ENCODE measurements at places on chromosomes 1 and 21.

DNA sequence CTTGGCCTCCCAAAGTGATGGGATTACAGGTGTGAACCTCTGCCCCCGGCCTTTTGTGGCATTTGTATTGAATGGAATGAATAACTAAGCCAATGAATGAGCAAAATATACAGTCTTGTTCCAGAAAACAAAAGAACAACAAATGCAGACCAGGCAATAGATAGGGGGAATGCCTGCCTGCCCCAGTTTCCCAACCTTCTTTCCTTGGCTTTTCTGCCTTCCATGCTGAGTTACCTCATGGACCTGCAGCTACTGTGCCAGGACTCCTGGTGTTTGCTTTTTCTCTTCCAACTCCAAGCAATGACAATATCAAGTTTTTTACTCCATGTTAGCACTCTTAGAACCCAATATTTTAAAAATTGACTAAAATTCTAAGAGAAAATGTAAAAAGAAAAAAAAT is 58.6 kb upstream of the BACH1 start:
- DNase-seq, result no peak

GRCh38 chr1:209609041-209609790 is 25.7 kb downstream of the CAMK1G start:
- no peak for DNase-seq

GRCh38 chr1:159908031-159908940 is 8.3 kb upstream of the CFAP45 start:
- no peak for DNase-seq

DNA sequence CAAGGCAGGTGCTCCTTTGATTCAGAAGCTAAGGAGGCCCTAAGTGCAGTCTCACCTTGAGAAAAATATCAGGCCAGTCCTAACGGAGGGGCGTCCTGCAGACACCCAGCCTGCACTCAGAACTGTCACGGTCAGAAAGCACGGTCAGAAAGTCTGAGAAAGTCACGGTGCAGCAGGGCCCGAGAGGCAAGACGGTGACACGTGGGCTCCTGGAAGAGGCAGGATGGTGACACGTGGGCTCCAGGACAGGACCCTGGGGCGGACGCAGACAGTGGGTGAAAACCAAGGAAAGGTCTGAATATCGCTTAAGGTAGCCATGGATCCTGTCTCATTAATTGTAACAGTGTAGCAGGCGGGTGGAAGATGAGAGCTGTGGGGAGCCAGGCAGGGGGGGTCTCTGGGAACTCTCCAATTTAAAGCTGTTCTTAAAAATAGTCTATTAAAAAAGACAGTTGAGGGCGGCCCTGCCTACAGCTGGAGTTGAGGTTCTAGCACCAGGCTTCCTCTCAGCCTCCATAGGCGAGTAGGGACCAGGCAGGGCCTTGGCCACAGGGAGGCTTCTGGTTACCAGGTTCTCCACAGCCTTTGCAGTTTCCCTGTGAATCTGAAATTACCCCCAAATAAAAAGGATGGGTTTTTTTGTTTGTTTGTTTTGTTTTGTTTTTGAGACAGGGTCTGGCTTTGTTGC is 65.2 kb downstream of the FAAP20 start:
- no peak for DNase-seq

DNA sequence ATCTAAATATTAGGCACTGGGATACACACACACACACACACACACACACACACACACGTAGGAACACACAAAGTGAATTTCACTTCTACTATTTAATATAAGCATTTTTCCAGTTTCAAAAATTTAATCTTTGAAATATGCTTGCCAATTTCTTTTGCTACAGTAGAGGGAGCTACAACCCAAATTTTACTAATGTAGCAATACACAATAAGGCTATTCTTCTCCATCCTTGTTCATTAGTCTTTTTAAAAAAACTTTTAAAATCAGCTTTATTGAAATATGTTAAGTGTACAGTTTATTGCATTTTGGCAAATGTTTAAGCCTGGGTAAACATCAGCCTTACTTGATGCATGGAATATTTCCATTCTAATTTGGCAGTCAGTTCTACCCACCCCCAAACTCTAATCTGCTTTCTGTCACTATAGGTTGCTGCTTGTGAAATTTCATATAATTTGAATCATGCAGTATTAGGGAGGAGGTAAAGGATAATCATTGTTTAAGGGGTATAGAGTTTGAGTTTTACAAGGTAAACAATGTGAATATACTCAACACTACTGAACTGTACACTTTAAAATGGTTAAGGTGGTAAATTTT is 93.0 kb upstream of the TENT5C start:
- DNase-seq, result no peak

GRCh38 chr1:81505831-81506230 is 294.9 kb upstream of the ADGRL2 start:
- DNase-seq, result no peak

DNA sequence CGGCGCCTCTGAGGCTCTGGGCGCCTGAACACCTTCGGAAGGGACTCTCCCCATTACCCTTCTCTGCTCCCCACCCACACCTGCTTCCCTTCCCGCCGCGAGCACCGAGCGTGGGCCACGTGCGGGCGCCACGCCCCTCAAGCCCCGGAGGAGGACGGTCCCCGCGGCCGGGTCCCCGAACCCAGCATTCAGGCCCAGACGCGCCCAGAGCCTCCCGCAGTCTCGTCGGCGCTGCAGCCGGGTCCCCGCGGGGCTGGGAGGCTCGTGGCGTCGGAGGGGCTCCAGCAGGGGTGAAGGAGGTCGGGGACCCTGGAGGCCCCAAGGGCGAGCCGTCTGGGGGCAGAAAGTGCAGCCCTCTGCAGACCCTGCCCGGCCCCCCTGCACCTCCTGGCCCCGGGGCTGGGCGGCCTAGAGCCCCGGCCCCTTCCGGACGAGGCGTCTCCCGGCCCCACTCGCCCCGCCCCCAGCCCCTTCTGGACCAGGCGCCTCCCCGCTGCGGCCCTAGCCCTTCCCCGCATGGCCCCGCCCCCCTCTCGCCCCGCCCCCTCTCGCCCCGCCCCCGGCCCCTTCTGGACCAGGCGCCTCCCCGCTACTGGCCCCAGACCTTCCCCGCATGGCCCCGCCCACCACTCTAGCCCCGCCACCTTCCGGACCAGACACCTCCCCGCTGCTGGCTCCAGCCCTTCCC is 378 bp upstream of the SMIM1 start:
- DNase-seq, result peak; percentile 67

DNA sequence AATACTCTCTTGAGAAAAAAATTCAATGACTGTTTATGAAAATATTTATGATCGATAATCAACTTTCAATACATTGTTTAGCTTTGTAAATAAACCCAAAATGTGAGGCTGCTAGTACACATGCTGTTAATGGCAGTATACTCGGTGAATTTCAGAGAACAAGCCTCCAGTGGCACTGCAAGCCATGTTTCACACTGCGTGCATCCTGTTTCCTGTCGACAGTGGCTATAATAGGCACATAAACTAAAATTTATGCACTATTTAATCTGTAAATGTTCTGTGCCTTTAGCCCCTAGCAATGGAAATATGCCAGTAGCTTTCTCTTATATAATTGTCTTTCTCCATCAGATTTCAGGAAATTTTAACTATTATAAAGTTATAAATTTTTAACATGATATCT is 26.3 kb upstream of the RGS18 start:
- no peak for DNase-seq

- no peak for DNase-seq
Measured at GRCh38 chr1:90591970-90592356, 125.1 kb downstream of the BARHL2 start.

GRCh38 chr1:4825800-4826450 is 171.5 kb downstream of the AJAP1 start:
- DNase-seq, result no peak

DNA sequence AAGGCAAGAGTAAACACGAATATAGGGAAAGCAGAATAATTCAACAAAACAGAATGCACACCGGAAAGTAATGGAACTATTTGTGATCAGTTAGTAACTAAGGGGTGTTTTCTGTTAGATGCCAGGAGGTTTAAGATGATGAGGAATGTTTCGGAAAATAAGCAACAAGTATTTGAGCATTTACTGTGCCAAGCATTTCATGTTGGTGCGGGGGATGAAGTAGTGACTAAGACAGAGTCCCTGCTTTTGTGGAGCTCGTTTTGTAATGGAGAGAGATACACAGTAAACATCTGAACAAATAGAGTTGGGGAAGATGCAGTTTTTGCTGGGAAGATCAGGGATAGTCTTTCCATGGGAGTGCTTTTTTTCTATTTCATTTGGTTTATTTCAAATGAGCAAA is 78.7 kb downstream of the DYRK1A start:
- DNase-seq, result no peak

- no peak for DNase-seq
Measured at GRCh38 chr1:171743081-171743870, 1.4 kb upstream of the VAMP4 start.

GRCh38 chr1:19665186-19665495 is 466 bp downstream of the HTR6 start:
- no peak for DNase-seq

GRCh38 chr1:183131166-183131565 is 54.9 kb upstream of the LAMC2 start:
- no peak for DNase-seq

DNA sequence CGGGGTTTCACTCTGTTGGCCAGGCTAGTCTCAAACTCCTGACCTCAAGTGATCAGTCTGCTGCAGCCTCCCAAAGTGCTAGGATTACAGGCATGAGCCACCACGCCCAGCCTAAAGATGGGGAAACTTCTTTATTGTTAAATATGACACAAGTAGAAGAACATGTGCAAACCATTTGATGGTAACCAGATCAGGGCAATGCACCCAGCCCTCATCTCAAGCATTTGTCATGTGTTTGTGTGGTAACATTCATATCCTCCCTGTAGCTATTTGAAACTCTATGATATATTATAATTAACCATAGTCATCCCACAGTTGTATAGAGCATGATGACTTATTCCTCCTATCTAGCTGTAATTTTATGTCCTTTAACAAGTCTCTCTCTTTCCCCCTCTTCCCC is 119.5 kb upstream of the TMPRSS2 start:
- DNase-seq, result no peak

- no peak for DNase-seq
Measured at GRCh38 chr21:42083361-42083690, 12.2 kb downstream of the UMODL1 start.

GRCh38 chr1:85502171-85502570 is 37.2 kb upstream of the DDAH1 start:
- no peak for DNase-seq

GRCh38 chr1:202967684-202968281 is 726 bp upstream of the CYB5R1 start:
- no peak for DNase-seq

DNA sequence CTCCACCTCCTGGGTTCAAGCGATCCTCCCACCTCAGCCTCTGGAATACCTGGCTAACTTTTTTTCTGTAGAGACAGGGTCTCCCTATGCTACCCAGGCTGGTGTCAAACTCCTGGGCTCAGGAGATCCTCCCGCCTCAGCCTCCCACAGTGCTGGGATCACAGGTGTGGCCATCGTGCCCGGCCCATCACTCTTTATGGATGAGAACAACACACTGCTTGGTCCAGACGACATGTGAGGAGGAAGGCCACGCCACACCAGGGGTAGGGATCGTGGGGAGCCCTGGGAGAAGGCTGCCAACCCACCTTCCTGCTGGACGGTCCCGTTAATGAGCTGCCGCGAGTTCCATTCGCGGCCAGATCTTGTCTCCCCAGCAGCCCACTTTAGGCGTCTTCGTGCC is 5.0 kb upstream of the GABRD start:
- no peak for DNase-seq

GRCh38 chr1:55820501-55820900 is 605.3 kb upstream of the USP24 start:
- DNase-seq, result no peak

- no peak for DNase-seq
Measured at GRCh38 chr1:8285103-8285502, 32.8 kb upstream of the SLC45A1 start.

DNA sequence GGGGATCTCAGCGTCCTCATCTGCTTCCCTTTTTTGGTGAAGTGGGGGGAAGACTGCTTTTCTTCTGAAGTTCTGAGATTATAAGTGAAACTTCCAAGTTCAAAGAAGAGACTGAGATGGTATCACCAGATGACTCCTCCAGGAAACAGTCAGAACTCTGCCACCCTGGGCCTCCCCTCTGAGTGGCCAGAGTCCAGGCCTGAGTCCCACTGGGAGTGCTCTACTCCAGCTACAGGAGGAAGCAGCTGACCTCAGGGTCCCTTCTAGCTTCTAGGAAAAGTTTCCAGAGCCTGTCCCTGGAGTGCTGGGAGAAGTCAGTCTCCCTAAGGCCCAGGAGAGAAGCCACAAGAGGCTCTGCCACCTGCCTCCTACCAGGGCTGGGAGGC is 104.7 kb downstream of the CASZ1 start:
- no peak for DNase-seq

GRCh38 chr1:65881067-65881594 is 88.4 kb downstream of the PDE4B start:
- no peak for DNase-seq

GRCh38 chr1:185377831-185378230 is 60.8 kb upstream of the IVNS1ABP start:
- DNase-seq, result no peak

GRCh38 chr1:155513300-155513916 is 49.2 kb downstream of the ASH1L start:
- DNase-seq, result no peak

- DNase-seq, result no peak
Measured at GRCh38 chr1:46171351-46171750, 3.5 kb upstream of the TSPAN1 start.

- no peak for DNase-seq
Measured at GRCh38 chr1:193366764-193367507, 180.5 kb upstream of the B3GALT2 start.

- DNase-seq, result no peak
Measured at GRCh38 chr1:15180945-15181523, 27.5 kb downstream of the TMEM51 start.

- DNase-seq, result no peak
Measured at GRCh38 chr1:4931486-4931885, 277.1 kb downstream of the AJAP1 start.

GRCh38 chr1:184656221-184656620 is 98.4 kb downstream of the EDEM3 start:
- no peak for DNase-seq

DNA sequence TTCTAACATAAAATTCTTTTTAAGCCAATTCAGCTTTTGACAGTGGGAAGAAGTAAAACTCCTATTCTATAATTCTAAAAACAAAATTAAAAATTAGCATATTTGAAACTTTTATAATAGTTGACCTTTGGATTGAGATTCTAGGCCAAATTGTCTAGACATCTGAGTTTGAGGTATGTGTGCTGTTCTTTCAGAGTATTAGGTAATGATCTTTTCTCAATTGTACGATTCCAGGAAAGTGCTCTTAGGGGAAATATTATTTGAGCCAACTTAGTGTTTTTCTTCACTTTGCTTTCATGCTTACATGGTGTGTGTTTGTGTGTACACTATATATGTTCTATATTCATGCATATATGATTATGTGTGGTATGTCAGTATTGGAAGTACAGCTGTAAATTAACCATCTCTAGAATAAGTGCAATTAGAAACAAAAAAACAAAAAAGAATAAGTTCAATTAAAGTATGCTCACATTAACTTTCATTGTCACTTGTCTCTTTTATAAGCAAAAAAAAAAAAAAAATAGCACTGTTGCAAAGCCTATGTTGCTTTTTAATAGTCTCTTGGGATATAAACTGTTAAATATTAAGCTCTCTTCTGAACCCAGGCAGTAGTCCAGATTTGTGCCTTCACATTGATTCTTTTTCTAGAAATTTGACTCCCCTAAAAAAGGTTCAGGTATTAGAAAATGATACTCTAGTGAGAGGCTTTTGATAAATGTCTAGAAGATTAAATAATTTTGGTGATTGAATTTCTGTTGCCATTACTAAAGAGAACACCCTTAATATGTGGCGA is 132.2 kb downstream of the ATP5PO start:
- no peak for DNase-seq

- DNase-seq, result no peak
Measured at GRCh38 chr21:29080454-29080941, 7.0 kb upstream of the CCT8 start.

GRCh38 chr1:58932859-58933598 is 149.2 kb upstream of the JUN start:
- no peak for DNase-seq
